Activated T-cell treated with anti-CD3 and anti-CD28 coated beads for 1 hour (primary cell): ENCODE measurements at places on chromosomes 5 and 9.

DNA sequence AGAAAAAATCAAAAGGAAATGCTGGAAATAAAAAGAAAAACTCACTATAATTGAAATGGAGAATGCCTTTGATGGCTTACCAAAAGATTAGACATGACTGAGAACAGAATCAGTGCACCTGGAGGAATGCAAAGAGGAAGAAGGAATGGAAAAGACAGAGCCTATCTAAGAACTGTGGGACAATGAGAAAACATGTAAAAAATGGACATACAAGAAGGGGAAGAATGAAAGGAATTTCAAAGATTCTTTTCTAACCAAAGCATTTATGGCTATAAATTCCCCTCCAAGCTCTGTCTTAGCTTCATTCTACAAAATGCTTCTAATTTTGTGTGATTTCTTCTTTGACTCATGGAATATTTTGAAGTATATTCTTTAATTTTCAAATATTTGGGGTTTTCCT, 47.5 kb upstream of the CLK4 start:
- DNase-seq = no peak

DNA sequence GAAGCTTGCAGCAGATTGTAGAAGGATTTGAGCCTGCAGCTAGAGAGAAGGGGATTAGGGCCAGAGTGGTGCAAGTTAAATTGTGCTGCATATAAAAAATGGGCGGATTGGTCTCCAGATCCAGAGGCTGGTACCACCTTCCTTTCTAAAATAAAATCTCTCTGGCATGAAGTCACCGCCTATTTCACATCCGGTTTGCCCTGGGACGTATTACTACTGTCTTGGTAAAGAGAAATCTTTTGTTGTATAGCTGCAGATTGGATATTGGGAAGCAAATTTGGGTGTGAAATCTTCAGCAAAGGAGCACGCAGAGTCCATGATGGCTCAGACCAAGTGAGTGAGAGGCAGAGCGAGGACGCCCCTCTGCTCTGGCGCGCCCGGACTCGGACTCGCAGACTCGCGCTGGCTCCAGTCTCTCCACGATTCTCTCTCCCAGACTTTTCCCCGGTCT, at the start of gene GABRA1:
Gene GABRA1, plus strand, starts transcription at position 180 of the 451 bp plus-strand sequence. CDS start 2,691 bp downstream, outside the sequence.
- DNase-seq = no peak

DNA sequence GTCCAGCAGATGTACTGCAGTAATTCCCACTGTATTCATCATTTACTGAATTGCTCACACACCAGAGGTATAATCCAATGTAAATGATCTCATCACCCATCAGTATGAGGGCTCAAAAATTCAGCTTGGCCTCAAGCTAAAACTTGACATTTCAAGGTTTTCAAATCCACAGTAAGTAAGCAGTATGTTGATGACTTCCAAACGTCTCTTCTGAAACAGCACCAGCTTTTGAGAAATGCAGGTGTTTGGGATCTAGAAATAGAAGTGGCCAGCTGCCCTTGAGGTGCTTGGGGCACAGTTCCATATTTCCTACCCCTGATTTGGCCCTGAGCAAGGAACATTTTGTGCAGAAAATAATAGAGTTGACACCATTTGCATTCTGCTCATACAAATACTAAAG, 388.0 kb upstream of the TUSC1 start:
- no peak for DNase-seq

DNA sequence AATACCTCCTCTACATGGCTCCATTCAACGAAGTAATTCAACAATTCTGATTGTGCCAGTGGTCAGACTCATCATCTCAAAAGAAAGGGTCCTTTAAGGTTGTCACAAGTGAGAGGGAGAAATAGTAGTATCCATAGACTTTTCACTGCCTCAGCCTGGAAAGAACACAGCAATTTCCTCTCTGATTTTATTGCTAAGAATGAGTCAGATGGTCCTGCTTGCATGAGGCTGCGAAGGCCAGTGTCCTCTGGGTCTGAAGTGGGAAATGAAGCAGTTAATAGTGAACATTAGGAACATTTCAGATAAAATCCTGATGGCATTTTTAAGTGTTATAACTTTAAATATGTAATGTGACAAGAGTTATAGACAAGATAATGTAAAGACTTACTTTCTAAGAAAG, 979.0 kb downstream of the EFNA5 start:
- no peak for DNase-seq

GRCh38 chr9:16627967-16628366, 242.5 kb downstream of the BNC2 start:
- no peak for DNase-seq

DNA sequence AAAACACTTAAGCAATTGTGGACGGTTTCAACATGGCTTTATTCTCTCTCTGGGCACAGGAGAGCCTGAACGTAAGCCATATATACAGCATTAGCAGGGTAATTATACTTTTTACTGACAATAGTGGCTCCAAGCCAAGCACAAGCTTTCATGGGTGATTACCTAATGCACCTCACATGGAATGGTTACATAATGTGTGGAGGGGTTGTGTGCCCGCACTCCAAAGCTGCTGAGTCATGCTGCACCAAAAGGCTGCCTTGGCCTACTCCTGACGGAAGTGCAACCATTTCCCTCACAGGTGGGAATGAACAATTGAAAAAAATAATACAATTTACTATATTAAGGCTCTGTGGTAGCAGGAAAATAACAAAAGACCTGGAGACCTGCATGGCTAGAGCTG, 86.5 kb upstream of the ATP10B start:
- no peak for DNase-seq

- no peak for DNase-seq
Observed at GRCh38 chr5:126002222-126002897, 420.8 kb upstream of the GRAMD2B start.

- DNase-seq = no peak
Observed at GRCh38 chr9:113609562-113610318, 146.2 kb downstream of the RGS3 start.

DNA sequence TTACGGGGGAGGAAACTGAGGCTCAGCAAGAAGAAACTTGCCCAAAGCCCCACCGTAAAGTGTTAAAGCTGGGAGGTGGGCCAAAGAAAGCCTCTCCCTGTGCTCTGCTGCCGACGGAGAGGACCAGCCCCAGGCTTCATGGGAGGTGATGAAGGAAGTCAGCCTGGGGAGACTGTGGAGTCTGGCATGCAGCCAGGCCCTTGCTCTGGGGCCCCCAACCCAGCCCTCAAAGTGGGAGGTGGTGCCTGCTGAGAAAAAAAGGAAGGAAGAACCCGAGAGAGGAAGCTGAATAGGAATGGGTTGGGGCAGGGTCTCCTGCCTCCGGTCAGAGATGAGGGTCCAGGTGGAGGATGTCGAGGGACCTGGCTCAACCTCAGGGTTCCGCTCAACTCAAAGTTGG, 3.8 kb downstream of the RNF44 start:
- DNase-seq = no peak

DNA sequence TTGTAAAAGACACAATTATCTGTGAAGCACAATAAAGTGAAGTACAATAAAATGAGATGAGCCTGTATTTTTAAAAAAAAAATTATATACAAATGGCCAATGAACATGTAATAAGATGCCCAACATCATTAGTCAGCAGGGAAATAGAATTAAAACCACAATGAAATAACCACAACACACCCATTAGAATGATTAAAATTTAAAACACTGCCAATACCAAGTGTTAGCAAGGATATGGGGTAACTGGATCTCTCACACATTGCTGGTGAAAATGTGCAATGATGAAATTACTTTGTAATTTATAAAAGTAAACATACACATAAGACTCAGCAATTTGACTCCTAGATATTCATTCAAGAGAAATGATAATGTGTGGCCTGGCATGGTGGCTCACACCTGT, 62.8 kb downstream of the SHOC1 start:
- no peak for DNase-seq

GRCh38 chr9:82539146-82539545, 523.8 kb downstream of the RASEF start:
- DNase-seq = no peak

DNA sequence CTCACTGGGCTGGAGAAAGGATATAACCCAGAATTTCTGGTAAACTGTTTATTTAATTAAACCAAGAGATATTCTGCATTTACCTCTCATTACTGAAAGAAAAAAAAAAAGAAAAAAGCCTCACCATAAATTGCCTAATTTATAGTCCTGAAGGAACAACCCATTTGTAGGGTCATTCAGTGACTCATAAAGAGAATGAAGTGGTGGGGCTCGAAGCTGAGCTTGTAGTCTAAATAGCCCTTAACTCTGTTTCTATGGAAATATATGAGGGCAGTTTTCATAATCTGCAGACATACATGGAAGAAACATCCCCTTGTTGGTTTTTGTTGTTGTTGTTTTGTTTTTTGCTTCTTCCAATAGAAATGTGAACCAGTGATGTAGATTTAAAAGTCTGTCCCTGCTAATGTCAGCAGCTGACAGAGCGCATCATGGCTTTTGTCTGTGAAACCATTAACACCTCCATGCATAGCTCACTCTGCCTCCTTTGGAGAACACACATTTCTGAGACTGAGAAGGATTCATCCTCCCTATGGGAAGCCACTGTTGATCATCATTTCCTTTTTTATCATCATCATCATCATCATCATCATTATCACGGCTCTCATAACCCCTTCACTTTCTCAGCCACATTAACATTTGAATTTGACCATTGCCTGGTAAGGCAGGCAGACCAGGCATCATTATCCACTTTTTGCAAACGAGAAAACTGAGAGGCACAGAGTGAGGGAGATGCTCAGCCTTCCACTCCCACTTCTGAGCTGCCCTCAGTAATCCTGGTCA, 67.9 kb upstream of the SAP30L start:
- DNase-seq = no peak

DNA sequence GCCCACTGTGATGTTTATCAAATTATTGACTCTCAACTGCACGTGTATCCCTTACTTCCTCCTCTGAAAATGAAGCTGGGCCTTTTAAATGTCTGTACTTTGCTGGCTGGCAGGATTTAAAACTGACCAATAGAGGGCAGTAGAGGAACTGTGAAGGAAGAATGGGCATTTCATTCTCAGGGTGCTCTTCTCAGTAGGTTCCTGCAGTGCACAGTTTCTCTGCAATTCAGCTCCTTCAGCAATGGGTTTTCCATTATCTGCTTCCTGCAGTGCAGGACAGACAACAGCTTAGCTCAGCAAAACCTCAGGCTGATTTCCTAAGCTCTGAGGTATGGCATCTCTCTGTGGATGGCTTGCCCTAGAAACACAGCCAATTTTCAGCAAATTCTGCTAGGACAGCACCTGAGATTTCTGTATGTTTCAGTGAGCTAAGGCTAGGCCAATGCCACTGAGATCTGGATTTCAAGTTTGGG, 298.4 kb upstream of the PRDM9 start:
- DNase-seq = no peak

DNA sequence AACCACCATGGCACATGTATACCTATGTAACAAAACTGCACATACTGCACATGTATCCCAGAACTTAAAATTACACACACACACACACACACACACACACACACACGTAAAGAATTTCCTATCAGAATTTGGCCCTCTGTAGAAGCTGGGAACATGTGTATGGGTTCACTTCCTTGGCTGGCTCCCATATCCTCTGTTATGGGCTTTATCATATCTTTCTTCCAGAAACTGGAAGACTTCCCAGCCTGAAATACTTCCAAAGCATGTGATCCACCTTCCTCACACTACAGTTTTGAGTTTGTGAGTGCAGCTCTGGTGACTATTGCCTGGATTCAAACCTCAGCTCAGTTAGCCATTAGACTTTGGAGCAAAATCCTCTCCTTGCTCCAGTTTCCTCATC, 78.6 kb upstream of the GDNF start:
- DNase-seq = no peak

- DNase-seq = no peak
Observed at GRCh38 chr5:25950681-25951080, 1087.7 kb downstream of the CDH9 start.

- DNase-seq = no peak
Observed at GRCh38 chr5:6250121-6250520, 128.2 kb downstream of the MED10 start.

- no peak for DNase-seq
Observed at GRCh38 chr5:129379406-129379805, 80.7 kb upstream of the ADAMTS19 start.

- DNase-seq = no peak
Observed at GRCh38 chr5:77590347-77590746, 48.2 kb downstream of the OTP start.

DNA sequence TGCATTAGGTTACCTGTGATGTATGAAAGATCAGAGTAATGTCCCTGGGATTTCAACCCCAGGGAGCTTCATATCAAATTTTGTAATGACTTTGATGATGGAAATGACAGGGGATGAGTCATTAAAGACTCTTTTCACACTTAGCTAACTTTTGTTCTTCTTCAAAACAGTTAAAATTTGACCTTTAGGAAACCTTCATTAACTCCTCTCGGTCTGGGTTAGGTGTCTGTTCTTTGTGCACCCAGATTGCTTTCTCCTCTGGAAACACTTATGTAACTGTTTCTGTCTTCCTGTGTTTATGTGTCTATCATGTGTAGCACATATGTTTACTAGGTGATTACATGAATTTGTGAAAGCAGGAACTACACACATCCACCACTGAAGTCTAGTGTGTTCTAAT, 1.6 kb downstream of the SRFBP1 start:
- DNase-seq = no peak

DNA sequence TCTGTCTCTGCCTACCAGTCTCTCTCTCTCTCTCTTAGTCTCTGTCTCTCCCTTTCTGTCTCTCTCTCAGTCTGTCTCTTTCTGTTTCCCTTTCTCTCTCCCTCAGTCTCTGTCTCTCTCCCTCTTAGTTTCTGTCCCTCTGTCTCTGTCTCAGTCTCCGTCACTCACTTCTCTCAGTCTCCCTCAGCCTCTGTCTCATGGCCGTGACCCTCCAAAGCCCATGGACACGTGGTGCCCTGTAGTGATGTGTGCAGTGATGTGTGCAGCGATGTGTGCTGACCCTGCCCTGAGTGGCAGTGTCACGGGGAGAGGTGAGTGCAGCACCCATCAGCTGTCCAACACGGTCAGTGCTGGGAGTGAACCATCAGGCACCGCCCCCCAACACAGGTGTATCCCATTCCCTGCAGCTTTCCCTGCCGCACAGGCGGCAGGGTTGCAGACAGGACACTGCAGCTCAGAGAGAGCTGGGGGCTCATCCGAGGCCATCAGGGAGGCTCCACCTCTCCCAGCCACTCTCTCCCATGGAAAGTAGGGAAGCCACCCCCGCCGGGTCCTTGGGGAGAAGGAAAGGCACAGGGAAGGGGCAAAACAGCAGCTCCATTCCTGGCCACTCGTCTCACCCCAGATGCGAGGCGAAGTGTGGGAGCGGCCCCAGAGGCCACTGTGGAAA, 794 bp upstream of the LRRC14B start:
- DNase-seq = no peak

- DNase-seq = no peak
Observed at GRCh38 chr5:156475182-156476157, 148.5 kb downstream of the SGCD start.

- no peak for DNase-seq
Observed at GRCh38 chr5:52624291-52624690, 163.4 kb upstream of the ITGA1 start.

DNA sequence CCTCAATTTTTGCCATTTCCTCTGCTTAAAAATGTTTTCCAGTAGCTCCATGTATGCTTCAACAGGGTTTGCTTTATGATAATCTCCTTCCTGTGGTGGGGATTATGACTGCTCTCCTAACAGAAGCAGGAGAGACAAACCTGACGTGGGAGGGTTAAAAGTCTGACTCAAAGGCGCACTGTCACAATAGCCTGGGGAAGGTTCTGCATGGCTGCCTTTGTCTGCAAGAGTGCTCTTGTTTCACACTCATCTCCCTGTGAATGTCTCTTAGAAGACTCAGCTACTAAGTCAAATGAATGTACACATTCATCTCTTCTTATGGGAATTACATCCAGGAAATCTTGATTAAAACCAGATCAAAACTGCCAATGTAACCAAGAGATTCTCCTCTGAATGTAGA, 90.9 kb upstream of the MTAP start:
- no peak for DNase-seq
